ENCODE measurements at places on chromosomes 4 and X.

DNA sequence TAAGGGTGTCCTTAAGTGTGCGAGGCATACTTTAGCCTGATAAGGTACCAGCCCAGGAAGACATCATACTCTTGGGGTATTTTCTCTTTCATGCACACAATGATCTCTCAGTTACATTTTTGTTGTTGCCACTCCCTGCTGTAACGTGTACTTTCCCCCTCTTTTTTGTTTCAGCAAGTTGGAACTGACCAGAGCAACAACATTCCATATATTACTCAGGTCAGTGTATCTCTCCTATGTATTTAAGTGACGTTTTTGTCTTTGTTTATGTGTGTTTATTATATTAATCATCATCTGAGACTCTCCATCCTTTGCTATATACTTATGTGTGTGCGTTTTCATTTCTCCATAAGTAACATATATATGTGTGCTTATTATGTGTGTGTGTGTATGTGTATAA lies 71.3 kb upstream of the VBP1 start:
- no peak for DNase-seq

GRCh38 chr4:661881-662761 lies 12.0 kb downstream of the ATP5ME start:
- DNase-seq = no peak

DNA sequence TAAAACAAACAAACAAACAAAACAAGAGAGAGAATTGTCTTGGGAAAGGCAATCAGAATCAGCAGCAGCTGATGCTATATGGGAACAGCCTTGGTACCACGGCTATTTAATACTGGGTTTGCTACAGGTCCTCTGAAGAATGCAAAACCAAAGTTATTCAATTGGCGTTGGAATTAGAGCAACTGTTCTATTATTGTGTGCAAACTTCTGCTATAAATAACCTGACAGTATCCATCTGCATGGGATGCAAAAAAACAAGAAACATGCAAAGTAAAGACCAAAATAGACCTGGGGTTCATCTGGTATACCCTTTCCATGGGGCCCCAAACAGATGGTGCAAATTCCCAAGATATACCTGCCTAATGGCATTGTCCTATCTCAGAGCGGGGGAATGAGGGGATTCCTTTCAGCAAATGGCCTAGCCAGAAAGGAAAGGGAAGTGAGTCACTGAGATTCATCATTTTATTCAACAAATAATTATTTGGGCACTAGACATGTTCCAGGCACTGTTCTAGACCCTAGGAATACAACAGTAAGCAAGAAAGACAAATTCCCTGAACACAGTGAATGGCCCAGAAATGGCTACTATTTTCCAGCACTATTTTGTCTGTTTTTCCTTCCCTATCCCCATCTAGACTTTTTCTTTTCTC lies 268.9 kb downstream of the FBXW7 start:
- DNase-seq = no peak

DNA sequence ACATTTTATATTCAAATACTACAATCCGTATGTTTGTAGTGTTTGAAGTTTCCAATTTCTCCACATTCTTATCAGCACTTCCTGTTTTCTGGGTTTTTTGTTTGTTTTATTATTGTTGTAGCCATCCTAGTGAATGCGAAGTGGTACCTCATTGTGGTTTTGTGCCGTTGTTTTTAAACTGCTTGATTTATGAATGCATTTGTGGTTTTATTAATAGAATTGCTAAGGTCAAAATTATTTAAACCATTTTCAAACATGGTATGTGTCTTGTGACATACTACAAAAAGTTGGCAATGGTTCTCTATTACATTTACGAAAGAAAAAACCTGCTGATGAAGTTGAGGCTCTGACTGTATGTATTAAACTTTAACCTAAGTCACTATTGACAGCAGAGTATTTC lies 780.0 kb upstream of the MAGEB2 start:
- no peak for DNase-seq

- no peak for DNase-seq
These were observed 14.1 kb downstream of the GRK4 start for GRCh38 chr4:2977211-2978088.

DNA sequence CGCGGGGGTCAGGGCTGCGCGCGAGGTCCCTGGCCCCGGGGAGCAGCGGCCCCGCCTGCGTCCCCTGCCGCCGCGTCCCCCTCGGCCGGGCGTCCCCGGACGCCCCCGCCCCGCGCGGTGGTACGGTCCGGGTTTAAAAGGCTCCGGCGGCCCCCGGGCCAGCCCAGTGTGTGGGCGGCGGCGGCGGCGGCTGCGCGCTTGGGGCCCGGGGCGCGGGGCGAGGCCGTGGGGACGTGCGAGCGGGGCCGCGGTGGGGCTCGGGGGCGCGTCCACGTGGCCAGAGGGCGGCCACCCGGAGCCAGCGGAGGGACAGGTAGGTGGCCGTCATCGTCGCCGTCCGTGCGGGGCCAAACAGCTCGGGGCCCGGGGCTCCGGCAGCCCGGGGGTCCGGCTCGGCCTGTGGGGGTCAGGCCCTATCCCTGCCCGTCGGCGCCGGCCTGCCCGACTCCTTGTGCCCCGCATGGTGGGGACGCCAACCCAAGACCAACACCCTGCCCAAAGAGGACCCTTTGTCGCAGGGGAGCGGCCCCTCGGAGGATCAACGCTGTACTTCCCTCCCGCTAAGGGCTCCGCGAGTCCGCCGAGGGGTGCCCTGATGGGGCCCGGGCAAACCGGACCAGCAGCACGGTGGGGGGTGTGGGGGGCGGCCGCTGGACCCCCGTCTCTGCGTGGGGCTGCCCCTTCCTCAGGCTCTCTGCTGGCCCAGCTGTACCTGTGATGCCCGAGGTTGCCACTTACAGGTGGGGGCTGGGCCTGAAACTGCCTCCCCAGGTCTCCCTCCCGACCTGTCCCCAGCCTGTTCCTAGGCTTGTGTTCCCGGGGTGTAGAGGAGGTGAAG lies at the start of gene PLXNA3:
Gene PLXNA3 (plus strand): TSS at position 166 of the 838 bp plus-strand sequence. CDS start 1,903 bp downstream, outside the sequence.
- no peak for DNase-seq

DNA sequence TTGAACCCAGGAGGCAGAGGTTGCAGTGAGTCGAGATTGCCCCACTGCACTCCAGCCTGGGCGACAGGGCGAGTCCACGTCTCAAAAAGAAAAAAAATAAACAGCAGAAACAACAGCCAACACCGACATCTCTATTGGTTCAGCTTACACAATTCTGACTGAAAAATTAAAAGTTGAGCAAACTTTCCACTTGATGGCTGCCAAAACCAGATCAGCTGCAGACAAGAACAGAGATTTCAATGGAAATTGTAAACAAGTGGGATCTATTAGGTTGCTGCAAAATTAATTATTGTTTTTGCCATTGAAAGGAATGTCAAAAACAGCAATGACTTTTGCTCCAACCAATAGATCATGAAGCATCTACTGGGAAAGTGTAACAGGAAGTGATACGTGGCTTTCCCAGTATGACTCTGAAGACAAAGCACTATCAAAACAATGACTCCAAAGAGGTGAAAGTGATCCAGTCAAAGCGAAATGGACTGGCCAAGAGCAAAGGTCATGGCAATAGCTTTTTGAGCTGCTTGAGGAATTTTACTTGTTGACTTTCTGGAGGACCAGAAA lies 26.3 kb downstream of the UPF3B start:
- DNase-seq = no peak

DNA sequence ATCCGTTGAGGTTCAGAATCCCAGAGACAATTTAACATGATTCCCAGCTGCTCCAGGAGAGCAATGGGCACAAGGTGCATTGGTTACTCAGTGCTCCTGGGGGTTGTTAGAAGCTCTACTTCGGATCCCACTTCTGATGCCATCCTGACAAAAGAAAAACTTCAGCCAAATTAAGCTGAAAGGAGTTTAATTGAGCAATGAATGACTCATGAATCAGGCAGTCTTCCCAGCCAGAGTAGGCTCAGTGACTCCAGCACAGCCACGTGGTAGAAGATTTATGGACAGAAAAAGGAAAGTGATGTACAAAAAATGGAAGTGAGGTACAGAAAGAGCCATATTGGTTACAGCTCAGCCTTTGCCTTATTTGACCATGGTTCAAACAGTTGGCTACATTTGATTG lies 95.7 kb downstream of the PWWP3B start:
- DNase-seq = peak; percentile 1

DNA sequence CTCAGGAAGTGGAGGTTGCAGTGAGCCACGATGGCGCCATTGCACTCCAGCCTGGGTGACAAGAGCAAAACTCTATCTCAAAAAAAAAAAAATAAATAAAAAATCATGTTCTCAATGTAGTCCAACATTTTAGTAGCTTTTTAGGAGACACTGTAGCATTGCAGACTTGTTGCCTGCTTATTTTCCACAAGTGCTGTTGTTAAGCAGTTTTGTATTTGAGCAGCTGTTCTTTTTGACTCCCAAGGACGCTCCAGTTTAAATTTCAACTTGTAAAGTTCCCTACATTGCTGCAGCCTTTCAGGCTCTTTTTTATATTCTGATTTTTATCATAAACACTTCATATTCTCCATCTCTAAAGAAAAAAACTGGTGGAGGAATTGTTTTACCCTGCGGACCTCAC lies 83.1 kb downstream of the PPEF2 start:
- DNase-seq = no peak

DNA sequence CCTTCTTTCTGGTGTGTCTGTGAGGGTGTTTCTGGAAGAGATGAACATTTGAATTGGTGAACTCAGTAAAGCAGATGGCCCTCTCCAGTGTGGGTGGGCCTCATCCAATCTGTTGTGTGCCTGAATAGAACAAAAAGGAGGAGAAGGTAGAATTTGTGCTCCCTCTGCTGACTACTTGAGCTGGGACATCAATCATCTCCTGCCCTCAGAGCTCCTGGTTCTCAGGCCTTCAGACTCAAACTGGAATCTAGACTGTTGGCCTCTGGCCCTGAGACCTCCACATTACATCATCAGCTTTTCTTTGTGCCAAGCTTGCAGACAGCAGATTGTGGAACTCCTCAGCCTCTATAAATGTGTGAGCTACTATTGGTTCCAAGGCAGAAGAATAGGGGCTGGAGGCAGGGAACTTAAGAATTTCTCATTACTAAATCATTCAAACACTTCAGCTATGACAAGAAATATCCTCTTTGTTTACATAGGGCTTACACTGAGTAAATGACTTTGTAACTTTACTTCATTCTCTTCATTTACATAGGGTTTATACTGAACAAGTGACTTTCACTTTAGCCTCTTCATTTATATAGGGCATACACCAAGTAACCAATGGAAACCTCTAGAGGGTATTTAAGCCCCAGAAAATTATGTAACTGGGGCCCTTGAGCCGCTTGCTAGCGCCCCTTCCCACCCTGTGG lies 86.9 kb upstream of the NWD2 start:
- DNase-seq = no peak

DNA sequence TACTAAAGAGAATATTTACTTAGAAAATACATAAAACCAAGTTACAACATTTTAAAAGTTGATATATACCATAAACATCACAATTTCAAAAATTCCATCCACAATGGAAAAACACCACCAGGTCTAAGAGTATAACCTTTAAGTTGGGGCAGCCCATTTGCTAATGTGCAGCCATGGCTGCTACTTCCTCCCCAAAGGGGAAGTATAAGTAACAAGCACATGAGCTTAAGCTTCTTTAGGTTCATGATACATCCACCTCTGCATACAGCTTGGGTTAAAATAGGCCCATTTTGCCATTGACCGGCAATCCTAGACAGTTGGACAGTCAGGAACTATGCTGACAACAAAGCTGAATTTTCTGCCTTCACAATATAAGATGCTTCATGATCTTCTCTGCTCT lies 16.6 kb upstream of the GASK1B start:
- no peak for DNase-seq

DNA sequence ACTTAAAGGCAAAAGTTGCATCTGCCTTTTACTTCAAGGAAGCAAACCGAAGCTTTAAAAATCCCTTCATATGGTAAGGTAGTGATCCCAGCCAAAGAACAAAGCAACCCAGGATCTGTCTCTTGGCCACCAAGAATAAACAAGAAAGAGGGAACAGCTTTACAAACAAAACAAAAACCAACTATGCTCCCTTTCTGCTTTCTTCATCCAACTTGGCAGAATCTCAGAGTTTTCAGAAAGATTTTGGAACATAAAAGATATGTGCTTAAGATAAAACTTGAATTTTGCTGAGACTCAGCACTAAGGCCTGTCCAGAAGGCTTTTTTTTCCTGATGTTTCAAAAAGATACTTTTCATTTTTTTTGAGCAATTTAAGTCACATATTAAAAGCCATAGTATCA lies 94.0 kb downstream of the COL4A6 start:
- no peak for DNase-seq

GRCh38 chr4:70901984-70902576 lies at the start of gene MOB1B:
Gene MOB1B (plus strand): TSS chr4:70902369. CDS start chr4:70902537, 168 bp downstream.
- DNase-seq = peak; percentile 84

DNA sequence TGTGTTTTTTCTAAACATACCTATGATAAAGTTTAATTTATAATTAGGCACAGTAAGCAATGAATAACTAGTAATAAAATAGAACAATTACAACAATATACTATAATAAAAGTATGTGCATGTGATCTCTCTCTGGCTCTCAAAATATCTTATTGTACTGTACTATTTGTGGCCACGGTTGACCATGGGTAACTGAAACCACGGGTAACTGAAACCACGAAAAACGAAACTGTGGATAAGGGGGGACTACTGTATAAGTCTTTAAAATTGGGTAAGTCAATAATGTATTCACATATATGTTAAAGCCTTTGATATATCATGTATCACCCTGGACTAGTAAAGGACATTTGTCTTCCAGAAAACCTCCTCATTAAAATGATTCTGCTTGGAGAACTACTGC lies 20.0 kb downstream of the TMEM154 start:
- no peak for DNase-seq

GRCh38 chr4:121273191-121273590 lies 107.6 kb downstream of the QRFPR start:
- no peak for DNase-seq

GRCh38 chrX:16664074-16664473 lies 14.1 kb downstream of the S100G start:
- no peak for DNase-seq

DNA sequence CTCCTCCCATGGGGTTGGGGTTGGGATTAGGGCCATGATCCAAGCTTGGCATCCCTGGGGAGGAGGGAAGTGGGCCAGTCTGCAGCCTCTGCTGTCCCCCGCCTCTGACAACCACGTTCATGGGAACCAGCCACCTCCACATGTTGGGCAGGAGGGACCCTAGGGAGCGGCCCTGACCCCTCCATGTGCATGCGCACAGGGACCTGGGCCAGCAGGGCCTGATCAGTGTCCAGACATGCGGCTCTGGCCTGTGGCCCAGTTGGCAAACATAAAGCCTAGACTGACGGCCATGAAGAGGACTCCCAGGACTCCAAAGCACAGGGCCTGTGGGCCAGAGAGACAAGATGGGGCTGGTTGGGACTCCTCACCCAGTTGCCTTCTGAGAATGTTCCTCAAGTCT lies 11.3 kb downstream of the SLC38A5 start:
- DNase-seq = no peak

DNA sequence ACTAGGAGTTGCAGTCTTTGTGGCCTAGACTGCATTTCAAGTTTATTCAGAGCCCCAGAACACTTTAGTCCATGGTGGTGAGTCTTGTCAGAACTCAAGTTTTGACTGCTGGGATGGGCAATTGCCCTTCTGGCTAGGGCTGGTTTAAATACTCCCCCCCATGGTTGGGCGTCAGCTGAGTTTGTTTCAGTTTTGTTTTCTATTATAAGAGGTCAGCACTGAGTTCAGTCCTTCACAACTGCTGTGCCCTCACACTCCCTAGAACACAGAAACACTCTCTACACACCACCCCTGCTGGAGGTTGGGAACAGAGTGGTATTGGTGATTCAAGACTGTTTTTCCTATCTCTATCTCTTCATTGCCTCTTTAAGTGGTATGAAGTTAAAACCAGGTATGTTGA lies 217.0 kb downstream of the GUCY2F start:
- no peak for DNase-seq

All from hypothalamus (tissue), 51 donors.